Naive thymus-derived CD8-positive, alpha-beta T cell (primary cell): ENCODE measurements at places on chromosomes 3 and 15.

- no peak overlapping the region for H3K4me3 ChIP-seq
- DNase-seq, result no peak
- no peaks in the 10 kb centered on the region for H3K36me3 ChIP-seq
- H3K27ac ChIP-seq, result no peak overlapping the region
- no peaks in the 10 kb centered on the region for H3K4me1 ChIP-seq
Observed at GRCh38 chr3:10357095-10357494, 36.2 kb upstream of the SEC13 start.

GRCh38 chr15:73296609-73297353 is 72.0 kb downstream of the HCN4 start:
- no peak for DNase-seq
- peaks cover 2% of the 10 kb centered on the region for H3K4me1 ChIP-seq
- H3K27me3 ChIP-seq, result no peaks in the 10 kb centered on the region
- H3K36me3 ChIP-seq, result no peaks in the 10 kb centered on the region

DNA sequence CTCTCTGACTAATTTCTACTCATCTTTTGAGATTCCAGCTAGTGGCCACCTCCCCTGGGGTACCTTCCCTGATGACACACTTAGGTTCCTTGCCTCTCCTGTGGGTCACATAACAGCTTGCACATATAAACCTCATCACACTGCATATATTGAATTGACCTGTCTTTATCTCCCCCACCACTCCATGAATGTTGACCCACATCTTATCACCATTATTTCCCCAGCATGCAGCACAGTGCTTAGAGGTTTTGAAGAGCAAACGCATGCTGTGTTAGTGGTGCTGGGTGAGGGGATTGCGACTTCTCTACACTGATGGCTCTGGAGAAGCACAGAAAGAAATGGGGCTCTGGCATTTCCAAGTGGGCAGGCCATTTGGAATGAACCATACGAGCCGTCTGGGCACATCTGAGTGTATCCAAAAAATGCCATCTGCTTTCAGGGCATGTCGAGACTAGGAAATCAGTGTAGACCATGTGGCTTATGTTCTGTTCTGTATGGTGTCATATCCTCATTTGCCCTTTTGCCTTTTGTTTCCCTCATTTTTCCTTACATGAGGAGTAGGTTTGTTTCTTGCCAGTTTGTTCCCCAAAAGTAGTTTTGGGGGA is 333.2 kb upstream of the TRIM42 start:
- no peak for DNase-seq
- no peak overlapping the region for H3K27ac ChIP-seq
- H3K36me3 ChIP-seq, result no peaks in the 10 kb centered on the region

DNA sequence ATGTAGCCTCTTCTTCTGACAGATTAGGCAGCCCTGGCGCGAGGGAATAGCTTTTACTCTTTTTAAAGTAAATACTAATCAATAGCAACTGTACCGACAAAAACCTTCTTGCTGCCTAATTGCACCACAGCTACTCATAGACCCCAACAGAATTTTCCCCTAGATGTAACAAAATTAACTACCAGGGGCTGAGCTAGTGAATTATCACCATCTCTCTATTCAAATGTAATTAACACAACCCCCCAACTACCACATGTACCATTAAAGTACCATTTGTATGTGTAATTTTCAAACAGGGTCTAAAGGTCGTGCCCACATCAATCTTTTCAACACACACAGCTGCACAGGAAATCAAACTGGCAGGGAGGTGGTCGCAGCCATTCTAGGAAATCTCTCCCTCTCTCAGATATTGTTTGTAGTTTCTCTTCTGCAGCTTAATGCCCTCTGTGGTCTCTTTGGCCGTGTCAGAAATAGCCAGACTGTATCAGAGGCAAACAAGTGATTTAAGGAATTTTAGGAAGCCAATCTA is 322.9 kb downstream of the RORA start:
- no peaks in the 10 kb centered on the region for H3K36me3 ChIP-seq
- no peak overlapping the region for H3K27ac ChIP-seq
